Breast epithelium (tissue), 4 donors: ENCODE measurements at places on chromosomes 1 and 21. TPM values are rescaled to one million over a fixed set of nuclear protein-coding genes. Genes with fewer than 3 reads are reported as not detected.
A peak's percentile ranks its signal among the peaks of the same experiment; 100 is the strongest.

- H3K27me3 ChIP-seq: no peaks in the 10 kb centered on the region
- H3K4me1 ChIP-seq: no peaks in the 10 kb centered on the region
- DNase-seq: no peak
- no peak overlapping the region for H3K4me3 ChIP-seq
- no peak overlapping the region for H3K27ac ChIP-seq
Measured at GRCh38 chr1:99481391-99481996, 164.4 kb upstream of the PALMD start.

- H3K4me1 ChIP-seq: no peaks in the 10 kb centered on the region
- no peak overlapping the region for H3K4me3 ChIP-seq
- H3K27ac ChIP-seq: no peak overlapping the region
- no peaks in the 10 kb centered on the region for H3K36me3 ChIP-seq
- no peak for DNase-seq
- H3K27me3 ChIP-seq: no peaks in the 10 kb centered on the region
Measured at GRCh38 chr1:47608296-47608875, 170.5 kb downstream of the FOXD2 start.

DNA sequence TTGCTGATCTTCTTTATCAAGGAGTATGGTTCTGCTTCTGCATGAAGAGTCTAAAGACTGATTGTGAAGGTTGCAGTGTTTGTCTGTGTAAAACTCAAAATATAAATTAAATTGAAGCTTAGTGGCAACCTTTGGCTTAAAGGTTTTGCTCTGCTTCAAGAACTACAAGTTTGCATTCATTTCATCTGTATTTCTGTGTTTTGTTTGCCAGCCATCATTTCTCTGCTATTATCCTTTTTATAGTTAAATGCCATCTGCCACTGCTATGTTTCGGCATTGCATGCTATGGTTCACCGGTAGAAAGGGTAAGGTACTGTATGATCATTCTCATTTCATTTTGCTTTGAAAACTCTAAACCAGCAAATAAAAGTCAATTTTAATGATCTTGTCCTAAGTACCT is 52.9 kb downstream of the OSBPL9 start:
- H3K27ac ChIP-seq: no peak overlapping the region
- DNase-seq: no peak
- H3K27me3 ChIP-seq: no peaks in the 10 kb centered on the region
- peak overlapping the region; percentile 1 for H3K4me3 ChIP-seq
- no peaks in the 10 kb centered on the region for H3K36me3 ChIP-seq

- no peak overlapping the region for H3K27ac ChIP-seq
- DNase-seq: no peak
- no peaks in the 10 kb centered on the region for H3K4me1 ChIP-seq
- no peak overlapping the region for H3K4me3 ChIP-seq
Measured at GRCh38 chr1:165842023-165842670, 14.7 kb downstream of the UCK2 start.

- no peaks in the 10 kb centered on the region for H3K27me3 ChIP-seq
- no peak for DNase-seq
- H3K4me1 ChIP-seq: no peaks in the 10 kb centered on the region
- H3K4me3 ChIP-seq: no peak overlapping the region
Measured at GRCh38 chr1:8540261-8540941, 222.5 kb downstream of the SLC45A1 start.

Gene ERICH3
- 2.0 TPM for total RNA-seq

DNA sequence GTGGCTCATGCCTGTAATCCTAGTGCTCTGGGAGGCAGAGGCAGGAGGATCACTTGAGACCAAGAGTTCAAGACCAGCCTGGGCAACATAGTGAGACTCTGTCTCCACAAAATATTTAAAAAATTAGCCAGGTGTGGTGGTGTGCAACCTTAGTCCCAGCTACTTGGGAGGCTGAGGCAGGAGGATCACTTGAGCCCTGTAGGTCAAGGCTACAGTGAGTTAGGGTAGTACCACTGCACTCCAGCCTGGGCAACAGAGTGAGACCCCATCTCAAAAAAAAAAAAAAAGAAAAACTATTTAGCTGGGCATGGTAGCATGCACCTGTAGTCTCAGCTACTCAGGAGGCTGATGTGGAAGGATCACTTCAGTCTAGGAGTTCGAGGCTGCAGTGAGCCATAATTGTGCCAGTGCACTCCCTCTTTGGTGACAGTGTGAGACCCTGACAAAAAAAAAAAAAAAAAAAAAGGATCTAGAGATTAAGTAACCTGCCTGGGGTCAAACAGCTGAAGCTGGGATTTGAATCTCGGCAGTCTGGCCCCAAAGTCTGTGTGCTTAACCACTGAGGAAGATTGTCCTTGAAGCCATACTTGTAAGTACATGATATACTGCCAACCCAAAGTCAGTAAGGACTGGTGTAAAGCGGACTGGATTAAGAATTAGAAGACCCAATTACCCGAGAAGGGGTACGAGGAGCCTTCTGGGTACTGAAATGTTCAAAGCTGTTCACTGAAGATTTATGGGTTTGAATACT is 31.8 kb downstream of the LRRN2 start:
- DNase-seq: no peak
- H3K4me3 ChIP-seq: no peak overlapping the region
- no peaks in the 10 kb centered on the region for H3K27me3 ChIP-seq
- no peak overlapping the region for H3K27ac ChIP-seq

GRCh38 chr1:45365051-45365450 is 24.8 kb upstream of the MUTYH start:
- H3K36me3 ChIP-seq: no peaks in the 10 kb centered on the region
- H3K4me3 ChIP-seq: no peak overlapping the region
- no peaks in the 10 kb centered on the region for H3K27me3 ChIP-seq
- H3K4me1 ChIP-seq: no peaks in the 10 kb centered on the region
- no peak for DNase-seq

- H3K27ac ChIP-seq: no peak overlapping the region
- no peak for DNase-seq
- no peaks in the 10 kb centered on the region for H3K4me1 ChIP-seq
- no peak overlapping the region for H3K4me3 ChIP-seq
- no peaks in the 10 kb centered on the region for H3K36me3 ChIP-seq
Measured at GRCh38 chr1:156583821-156584622, 4.5 kb downstream of the TTC24 start.

GRCh38 chr1:111754984-111755330 is 744 bp upstream of the DDX20 start:
- no peak for DNase-seq
- H3K4me1 ChIP-seq: peaks cover 11% of the 10 kb centered on the region
- H3K4me3 ChIP-seq: peak overlapping the region; percentile 59
- no peaks in the 10 kb centered on the region for H3K27me3 ChIP-seq

- H3K27me3 ChIP-seq: no peaks in the 10 kb centered on the region
- no peak overlapping the region for H3K27ac ChIP-seq
- H3K36me3 ChIP-seq: no peaks in the 10 kb centered on the region
Measured at GRCh38 chr1:241924080-241924808, 33.3 kb upstream of the BECN2 start.

GRCh38 chr1:145927916-145928643 is 796 bp upstream of the RBM8A start:
- H3K27me3 ChIP-seq: no peaks in the 10 kb centered on the region
- no peak for DNase-seq
- peaks cover 5% of the 10 kb centered on the region for H3K4me1 ChIP-seq
- H3K4me3 ChIP-seq: peak overlapping the region; percentile 63
- H3K27ac ChIP-seq: peak overlapping the region; percentile 96

Gene USH2A
- total RNA-seq: not detected

- no peak overlapping the region for H3K27ac ChIP-seq
- H3K4me3 ChIP-seq: no peak overlapping the region
- peak; percentile 22 for DNase-seq
- H3K27me3 ChIP-seq: no peaks in the 10 kb centered on the region
Measured at GRCh38 chr1:203126151-203126865, 1.2 kb upstream of the ADORA1 start.

DNA sequence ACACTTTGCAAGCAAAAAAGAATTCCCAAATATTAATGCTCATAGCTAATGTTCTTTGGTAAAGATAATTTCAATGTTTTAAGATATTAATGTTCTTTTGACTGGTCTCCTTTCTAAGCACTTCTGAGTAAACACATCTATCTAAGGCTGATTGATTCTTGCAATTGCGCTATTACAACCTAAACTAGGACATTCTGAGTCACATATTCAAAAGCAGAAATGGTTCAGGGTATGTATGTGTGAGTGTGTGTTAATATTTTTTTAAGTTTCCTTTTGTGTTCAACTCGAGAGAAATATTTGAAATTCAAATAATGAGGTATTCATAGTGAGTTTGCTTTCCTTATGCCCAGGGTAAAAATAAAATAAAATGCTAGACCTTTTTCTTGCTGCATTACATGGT is 203.6 kb upstream of the GRIK3 start:
- no peaks in the 10 kb centered on the region for H3K36me3 ChIP-seq
- no peak overlapping the region for H3K4me3 ChIP-seq
- H3K27ac ChIP-seq: no peak overlapping the region
- H3K4me1 ChIP-seq: no peaks in the 10 kb centered on the region

Gene NECTIN4
- 28.5 TPM for total RNA-seq

- no peaks in the 10 kb centered on the region for H3K4me1 ChIP-seq
- peak; percentile 10 for DNase-seq
- no peak overlapping the region for H3K4me3 ChIP-seq
- H3K36me3 ChIP-seq: no peaks in the 10 kb centered on the region
Measured at GRCh38 chr1:29753771-29754572, 517.6 kb downstream of the PTPRU start.

- no peaks in the 10 kb centered on the region for H3K4me1 ChIP-seq
- H3K27me3 ChIP-seq: no peaks in the 10 kb centered on the region
- peak overlapping the region; percentile 61 for H3K27ac ChIP-seq
- H3K36me3 ChIP-seq: no peaks in the 10 kb centered on the region
- no peak for DNase-seq
- H3K4me3 ChIP-seq: peak overlapping the region; percentile 54
Measured at GRCh38 chr1:27635396-27636142, 584 bp upstream of the FGR start.

GRCh38 chr1:151811181-151811580 is 6.0 kb upstream of the LINGO4 start:
- no peaks in the 10 kb centered on the region for H3K27me3 ChIP-seq
- H3K27ac ChIP-seq: no peak overlapping the region
- no peak for DNase-seq
- H3K4me1 ChIP-seq: no peaks in the 10 kb centered on the region

Gene OPN3
- 16.1 TPM for total RNA-seq

GRCh38 chr1:175911138-175911537 is 167.7 kb upstream of the TNR start:
- no peaks in the 10 kb centered on the region for H3K27me3 ChIP-seq
- no peaks in the 10 kb centered on the region for H3K36me3 ChIP-seq
- no peak overlapping the region for H3K4me3 ChIP-seq
- no peaks in the 10 kb centered on the region for H3K4me1 ChIP-seq
- H3K27ac ChIP-seq: no peak overlapping the region

DNA sequence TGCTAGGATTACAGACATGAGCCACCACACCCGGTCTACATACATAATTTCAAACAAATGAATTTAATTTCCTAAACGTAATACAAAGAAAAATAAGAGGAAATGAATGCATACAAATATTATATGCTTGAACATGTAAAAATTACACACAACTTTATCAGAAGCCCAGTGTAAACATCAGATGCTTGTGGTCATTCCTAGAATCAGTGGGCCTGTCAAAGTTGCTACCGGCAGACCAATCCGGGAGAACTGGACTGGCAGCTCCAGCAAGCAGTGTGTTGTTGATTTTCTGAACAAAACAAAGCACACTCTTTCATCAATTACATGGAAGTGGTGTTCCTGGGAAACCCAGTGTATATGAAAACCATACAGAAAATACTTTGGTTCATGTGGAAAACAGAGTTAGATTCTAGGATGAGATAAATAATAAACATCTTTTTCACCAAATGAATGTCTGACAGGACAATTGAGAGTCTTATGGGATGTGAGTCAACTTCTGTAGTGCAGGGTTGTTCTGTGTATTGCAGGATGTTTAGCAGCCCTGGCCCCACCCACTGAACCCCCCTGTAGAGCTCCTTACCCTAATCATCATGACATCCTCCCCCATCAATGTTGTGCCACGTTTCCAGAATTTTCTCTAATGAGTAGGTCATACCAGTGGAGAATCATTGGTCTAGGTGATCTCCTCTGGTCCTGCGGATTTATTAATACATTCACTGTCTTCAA is 33.8 kb downstream of the MFSD2A start:
- peak overlapping the region; percentile 67 for H3K27ac ChIP-seq
- H3K4me3 ChIP-seq: no peak overlapping the region
- H3K36me3 ChIP-seq: no peaks in the 10 kb centered on the region
- peaks cover 4% of the 10 kb centered on the region for H3K4me1 ChIP-seq

DNA sequence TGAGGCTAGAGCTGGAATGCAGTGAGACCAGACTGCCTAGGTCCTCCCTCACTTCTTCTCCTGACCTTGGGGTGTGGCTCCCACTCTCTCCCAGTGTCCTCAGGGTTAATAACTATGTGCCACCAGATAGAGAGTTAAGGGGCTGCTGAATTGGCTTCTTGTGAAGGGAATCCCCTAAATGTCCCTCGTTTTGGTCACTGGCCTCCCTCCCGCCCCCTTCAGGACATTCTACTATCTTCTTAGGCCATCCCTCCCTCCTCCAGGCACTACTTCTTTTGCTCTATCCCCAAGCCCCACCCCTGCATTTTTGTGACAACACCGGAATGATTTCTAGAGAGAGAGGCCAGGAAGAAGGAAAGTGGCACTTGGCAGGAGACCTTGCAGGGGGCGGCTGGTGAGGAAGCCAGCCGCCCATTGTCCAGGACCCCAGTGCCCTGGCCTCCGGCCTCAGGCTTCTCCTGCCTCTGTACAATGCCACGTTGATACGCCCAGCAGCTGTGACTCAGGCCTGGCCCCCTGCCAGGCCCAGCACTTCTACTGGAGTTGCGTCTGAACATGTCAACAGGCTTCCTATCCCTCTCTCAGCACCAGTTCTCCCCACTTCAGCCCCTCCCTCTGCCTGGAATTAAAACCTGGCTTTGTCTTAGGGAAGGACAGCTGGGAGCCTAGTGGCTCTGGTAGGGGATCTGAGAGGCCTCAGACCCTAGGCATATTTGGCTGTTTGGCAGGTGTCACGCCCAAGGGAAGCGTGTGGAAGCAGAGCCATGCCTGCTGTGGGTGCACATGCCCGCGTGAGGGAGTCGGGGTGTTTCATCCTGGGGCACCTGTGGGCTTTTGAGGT is 9.1 kb downstream of the LMNA start:
- H3K27me3 ChIP-seq: no peaks in the 10 kb centered on the region
- H3K36me3 ChIP-seq: no peaks in the 10 kb centered on the region
- peaks cover 88% of the 10 kb centered on the region for H3K4me1 ChIP-seq
- peak overlapping the region; percentile 46 for H3K4me3 ChIP-seq

GRCh38 chr1:67948151-67949080 is 102.0 kb downstream of the DIRAS3 start:
- no peak overlapping the region for H3K27ac ChIP-seq
- DNase-seq: no peak
- H3K4me1 ChIP-seq: no peaks in the 10 kb centered on the region
- H3K36me3 ChIP-seq: no peaks in the 10 kb centered on the region

DNA sequence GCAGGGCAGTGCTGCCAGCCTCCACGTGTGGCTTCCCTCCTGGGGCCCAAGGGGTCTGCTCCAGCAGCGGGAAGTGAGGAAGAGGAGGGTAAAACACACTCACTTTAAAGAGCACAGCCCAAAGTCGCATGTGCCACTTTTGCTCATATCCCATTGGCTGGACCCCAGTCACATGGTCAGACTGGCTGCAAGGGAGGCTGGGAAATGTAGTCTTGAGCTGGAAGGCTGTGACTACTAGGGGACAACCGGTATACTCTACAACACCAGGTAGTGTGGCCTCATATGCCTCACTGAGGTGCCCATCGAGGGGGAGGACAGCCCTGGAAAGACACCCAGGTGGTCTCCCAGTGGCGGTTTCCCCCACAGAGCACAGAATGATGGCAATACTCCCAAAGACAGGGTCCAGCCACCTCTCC is 45.2 kb downstream of the CAMK2N1 start:
- no peaks in the 10 kb centered on the region for H3K36me3 ChIP-seq
- H3K4me1 ChIP-seq: no peaks in the 10 kb centered on the region
- no peak overlapping the region for H3K27ac ChIP-seq
- H3K4me3 ChIP-seq: no peak overlapping the region
